Islet precursor cell (in vitro differentiated cells): ENCODE measurements at places on chromosomes 4 and X.
A peak's percentile ranks its signal among the peaks of the same experiment; 100 is the strongest.

- peak; percentile 79 for DNase-seq
These were observed 63.7 kb upstream of the PDGFRA start for GRCh38 chr4:54165438-54165837.

GRCh38 chr4:19739101-19739651 is 512.5 kb upstream of the SLIT2 start:
- no peak for DNase-seq

DNA sequence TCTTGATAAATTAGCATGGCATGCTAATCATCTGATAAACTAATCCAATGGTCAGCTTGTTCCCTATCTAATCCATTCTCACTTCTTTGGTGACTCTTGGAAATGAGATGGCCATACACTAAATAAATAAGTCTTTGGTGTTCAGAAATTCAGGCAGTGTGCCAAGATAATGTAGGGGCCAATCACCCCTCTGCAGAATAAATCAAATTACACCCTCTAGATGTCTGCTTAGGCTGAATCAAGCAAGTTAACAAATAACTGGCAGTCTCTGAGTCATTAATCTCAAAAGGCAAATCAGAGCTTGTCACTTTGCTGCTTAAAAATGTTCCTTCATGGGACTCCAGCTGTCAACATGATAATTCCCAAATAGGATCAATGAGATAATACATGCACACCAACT is 97.4 kb downstream of the NLGN4X start:
- DNase-seq, result no peak

GRCh38 chrX:26295425-26295824 is 79.5 kb downstream of the MAGEB5 start:
- no peak for DNase-seq

DNA sequence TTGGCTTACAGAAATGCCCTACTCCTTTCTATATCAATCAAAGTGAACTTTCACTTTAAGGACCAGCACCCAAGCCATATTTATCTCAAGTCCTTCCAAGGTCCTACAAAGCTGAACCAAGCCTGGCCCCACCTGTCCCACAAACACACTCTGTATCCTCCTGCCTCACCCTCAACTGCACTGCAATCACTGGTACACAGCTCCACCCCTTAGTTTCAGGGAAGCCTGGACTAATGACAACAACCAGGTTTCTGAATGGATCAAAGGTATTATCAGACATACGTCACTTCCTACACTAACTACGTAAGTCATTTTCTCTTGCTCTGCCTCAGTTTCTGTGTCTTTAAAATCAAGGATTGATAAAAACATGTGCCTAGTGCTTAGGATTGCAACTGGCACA is 205.6 kb upstream of the HS3ST1 start:
- no peak for DNase-seq
